ENCODE measurements at places on chromosomes 4 and X.

GRCh38 chr4:165784672-165785071 lies 88.4 kb upstream of the TLL1 start:
- DNase-seq = no peak

- no peak for DNase-seq
These were observed 10.4 kb upstream of the CLCN4 start for GRCh38 chrX:10146346-10146745.

DNA sequence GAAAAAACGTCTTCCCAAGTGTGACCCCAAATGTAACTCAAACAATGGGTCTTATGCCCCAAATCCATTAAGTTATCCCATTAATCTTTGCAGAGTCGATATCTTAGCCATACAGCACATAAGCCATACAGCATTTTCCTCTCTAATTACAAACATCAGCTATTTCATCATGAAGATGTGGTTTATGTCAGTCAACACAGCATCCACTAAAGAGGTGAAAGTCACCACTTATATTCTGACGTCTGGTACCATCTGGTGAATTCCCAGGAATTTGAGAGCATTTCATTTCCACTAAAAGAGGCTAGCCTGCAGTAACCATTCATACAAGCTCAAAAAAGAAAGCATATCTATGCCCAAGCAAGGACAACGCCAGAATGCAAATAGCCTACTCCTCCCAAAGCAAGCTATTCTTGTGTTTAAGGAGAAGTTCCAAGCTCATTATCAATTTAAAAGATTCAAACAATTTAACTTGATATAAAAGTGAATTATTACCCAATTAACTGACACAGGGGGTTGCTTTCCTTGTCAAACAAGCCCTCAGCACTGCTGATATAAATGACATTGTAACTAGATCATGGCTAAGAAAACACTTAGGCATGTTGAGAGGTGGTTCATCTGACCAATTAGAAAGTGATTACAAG lies 203.3 kb downstream of the ANTXR2 start:
- no peak for DNase-seq

- no peak for DNase-seq
These were observed 18.8 kb upstream of the CLDN34 start for GRCh38 chrX:9948406-9948805.

GRCh38 chrX:108701633-108702032 lies 34.7 kb downstream of the IRS4 start:
- no peak for DNase-seq

DNA sequence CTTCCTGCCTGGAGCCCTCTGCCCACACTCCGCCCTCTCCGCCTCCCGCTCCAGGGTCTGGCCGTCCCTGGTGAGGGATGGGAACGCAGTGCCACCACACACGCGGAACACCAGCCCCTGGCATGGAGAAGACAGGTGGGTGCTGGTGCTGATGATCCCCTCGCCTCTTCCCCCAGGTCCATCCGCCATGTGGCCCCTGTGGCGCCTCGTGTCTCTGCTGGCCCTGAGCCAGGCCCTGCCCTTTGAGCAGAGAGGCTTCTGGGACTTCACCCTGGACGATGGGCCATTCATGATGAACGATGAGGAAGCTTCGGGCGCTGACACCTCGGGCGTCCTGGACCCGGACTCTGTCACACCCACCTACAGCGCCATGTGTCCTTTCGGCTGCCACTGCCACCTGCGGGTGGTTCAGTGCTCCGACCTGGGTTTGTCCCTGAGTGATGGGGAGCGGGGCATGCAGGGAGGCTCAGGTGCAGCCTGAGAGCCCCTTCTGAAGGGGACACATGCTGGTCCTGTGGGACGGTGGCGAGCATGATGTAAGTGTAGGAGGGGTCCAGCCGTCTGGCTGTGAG lies 9.8 kb downstream of the BGN start:
- no peak for DNase-seq

DNA sequence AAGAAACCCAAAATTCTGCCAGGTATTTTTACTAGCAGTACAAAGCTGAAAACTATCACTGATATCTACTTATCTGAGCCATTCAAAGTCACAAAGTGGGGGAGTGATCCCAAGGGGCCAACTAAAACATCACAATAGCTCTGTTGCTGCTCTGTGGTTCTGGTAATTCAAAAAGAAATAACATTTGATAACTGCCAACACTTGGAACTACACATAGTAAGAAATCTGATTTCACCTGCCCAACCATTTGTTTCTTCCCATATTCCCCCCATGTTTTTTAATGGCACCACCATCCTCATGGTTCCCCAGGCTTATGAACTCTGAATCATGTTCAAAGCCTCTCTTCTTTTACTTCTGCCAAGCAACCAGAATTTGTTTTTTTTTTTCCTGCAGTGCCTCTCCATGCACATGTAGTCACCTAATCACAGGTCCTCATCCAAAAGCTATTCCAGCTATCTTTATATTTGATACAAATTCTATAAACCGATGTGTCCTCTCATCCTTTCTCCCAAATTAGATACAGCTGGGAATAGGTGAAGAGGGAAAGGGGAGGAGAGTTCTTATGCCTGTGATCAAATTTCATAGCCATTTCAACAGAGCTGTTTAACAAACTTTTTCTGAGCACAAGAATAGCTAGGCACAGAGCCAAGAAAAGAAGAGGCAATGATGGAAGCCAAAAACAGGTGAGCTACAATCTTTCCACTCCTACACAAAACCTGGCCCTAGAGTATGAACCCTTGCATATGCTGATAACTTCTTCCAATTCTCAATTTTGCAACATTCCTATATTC lies 7.7 kb downstream of the AMMECR1 start:
- DNase-seq = no peak

DNA sequence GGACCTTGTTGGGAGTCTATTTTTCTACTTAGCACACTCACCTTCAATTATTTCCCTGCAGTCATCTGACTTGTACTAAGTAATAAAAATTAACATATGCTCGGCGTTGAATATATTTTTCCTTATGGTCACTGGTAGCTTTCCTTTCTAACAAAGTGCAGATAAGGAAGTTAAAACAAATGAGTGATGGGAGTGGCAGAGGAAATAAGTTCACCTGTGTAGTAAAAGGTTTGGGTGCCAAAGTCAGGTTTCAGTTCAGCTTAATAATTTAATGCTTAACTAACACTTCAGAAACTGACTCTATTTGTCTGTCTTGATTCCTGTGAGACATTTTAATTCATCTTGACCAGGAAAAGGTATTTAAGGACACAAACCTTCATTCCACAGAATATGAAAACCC lies 184.4 kb downstream of the PCDH7 start:
- DNase-seq = no peak

- no peak for DNase-seq
These were observed 172.5 kb downstream of the HNRNPD start for GRCh38 chr4:82201303-82201702.

DNA sequence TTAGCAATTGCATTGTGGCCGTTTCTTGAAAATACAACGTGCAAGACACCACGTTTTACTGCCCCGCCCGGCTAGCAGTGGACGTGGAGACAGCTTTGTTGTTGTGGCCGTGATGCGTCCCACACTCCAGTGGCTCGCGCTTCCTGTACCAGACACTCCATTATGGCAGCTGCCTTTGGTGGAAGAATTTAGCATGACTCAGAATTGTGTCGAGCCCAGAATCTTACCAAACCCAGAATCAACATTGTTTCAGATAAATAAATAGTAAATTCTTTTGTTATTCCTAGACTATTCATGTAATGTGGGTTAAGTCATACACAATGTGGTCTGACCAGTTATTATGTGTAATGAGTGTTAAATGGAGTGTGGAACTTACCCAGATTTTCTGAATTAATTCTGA lies 25.3 kb upstream of the S100P start:
- no peak for DNase-seq

- no peak for DNase-seq
These were observed 108.7 kb upstream of the PAK3 start for GRCh38 chrX:110987292-110987691.

- DNase-seq = no peak
These were observed 52.3 kb downstream of the CD99L2 start for GRCh38 chrX:150846130-150846529.

GRCh38 chr4:83284193-83285054 lies at the start of gene COQ2:
Gene COQ2 (minus strand): TSS chr4:83284798. CDS start chr4:83284764, 34 bp downstream.
- DNase-seq = peak; percentile 86

- no peak for DNase-seq
These were observed 190.3 kb upstream of the PSAPL1 start for GRCh38 chr4:7625071-7625470.

DNA sequence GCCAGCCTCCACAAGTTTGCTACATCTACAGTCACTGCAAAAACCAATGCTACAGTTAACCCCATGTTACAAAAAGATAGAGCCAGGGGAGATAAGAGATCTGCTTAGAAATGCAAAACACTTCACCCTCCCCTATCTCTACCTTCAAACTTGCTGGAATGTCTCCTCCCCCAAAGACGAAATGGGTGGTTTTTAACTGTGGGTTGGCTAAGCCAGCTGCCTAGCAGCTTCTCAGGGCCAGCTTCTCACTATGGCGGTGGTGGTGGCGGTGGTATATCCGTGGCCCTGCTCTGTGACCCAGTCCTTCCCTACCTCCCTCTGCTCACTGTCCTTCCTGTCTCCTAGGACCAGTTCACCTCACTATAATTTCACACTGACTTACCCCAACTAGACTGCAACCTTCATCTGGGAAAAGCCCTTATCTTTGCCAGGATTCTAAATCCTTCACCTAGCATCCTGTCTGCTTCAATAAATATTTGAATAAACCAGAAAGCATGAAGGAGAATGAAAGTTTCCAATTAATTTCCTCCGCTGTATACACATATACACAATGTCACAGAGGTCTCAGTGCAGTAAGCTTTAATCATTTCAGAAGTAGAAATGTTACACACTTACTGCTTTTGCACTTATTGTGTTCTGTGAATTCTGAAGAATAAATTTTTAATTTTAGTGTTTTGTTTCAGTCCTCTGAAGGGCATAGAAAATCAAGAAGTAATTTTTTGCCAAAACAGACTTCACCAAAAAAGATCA lies 46.3 kb downstream of the SH3KBP1 start:
- peak; percentile 1 for DNase-seq

- DNase-seq = no peak
These were observed 194.8 kb upstream of the RASGEF1B start for GRCh38 chr4:81666491-81666890.

GRCh38 chr4:44145868-44146267 lies 302.7 kb downstream of the KCTD8 start:
- no peak for DNase-seq

GRCh38 chr4:71941001-71941400 lies 90.8 kb upstream of the NPFFR2 start:
- DNase-seq = peak; percentile 1

- DNase-seq = no peak
These were observed 23.1 kb upstream of the LRAT start for GRCh38 chr4:154720618-154721267.

GRCh38 chr4:124178449-124179021 lies 534.0 kb downstream of the ANKRD50 start:
- DNase-seq = no peak

- no peak for DNase-seq
These were observed 68.4 kb downstream of the MAOB start for GRCh38 chrX:43813898-43814297.

GRCh38 chr4:182838535-182838934 lies 78.7 kb downstream of the DCTD start:
- no peak for DNase-seq

DNA sequence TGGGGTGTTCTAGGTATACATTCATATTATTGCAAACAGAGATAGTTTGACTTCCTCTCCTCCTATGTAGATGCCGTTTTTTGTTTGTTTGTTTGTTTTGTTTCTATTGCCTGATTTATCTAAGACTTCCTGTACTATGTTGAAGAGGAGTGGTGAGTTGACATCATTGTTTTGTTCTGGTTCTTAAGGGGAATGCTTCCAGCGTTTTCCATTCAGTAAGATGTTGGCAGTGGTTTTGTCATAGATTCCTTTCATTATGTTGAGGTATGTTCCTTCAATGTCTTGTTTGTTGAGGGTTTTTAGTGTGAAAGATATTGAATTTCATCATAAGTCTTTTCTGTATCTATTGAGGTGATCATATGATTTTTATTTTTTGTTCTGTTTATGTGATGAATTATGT lies 401.6 kb upstream of the EPHA5 start:
- DNase-seq = no peak

All from HepG2 (cell line).